ENCODE measurements at places on chromosomes 12 and 14.

GRCh38 chr14:35405304-35405996, 901 bp upstream of the NFKBIA start:
- DNase-seq: no peak

DNA sequence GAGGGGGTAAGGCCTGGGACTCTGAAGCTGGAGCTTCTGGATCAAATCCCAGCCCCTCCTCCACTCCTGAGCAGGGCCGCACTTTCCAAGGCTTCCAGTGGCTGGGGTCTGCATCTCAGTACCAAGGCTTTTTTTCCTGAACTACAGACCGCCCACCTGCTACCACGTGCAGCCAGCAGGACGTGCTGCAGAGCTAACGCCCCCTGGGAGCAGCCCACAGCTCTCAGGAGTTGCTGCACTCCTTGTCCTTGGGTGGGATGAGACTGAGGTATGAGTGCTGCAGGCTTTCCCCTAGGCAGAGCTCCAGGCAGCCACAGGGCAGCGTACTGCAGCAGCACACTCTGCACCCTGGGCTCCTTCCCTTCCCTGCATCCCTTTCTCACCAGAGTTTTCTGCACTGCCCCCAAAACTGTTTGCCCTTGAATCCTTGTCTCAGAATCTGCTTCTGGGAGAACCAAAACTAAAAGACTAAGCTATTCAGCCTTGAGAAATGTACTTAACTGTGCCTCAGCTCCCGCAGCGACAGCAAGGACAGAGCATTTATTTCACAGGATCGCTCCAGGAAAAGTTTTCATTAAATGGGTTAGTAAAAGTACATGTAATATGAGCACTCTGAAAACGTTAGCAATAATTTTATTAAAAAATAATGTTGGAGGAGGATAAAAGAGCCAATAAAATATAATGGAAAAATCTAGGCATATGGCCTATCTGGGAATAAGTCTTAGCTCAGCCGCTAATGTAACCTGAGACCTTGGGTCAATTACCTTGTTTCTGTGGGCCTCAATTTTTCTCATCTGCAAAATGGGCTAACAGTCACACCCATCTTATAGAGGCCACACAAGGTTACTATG, 25.5 kb downstream of the RBM19 start:
- no peak for DNase-seq

DNA sequence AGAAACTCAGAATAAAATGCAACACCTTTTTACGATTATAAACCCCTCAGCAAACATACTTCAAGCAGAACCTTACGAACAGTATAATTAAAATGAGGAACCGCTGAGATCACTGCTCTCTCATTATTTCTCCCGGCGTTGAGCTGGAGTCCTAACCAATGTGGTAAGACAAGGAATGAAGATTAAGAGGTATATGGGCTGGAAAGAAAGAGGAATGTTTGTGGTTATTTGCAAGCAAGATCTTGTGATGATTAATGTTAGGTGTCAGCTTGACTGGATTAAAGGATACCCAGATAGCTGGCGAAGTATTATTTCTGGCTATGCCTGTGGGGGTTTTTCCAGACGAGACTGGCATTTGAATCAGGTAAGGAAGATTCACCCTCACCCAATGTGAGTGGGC, 10.3 kb upstream of the ZNF84 start:
- no peak for DNase-seq

DNA sequence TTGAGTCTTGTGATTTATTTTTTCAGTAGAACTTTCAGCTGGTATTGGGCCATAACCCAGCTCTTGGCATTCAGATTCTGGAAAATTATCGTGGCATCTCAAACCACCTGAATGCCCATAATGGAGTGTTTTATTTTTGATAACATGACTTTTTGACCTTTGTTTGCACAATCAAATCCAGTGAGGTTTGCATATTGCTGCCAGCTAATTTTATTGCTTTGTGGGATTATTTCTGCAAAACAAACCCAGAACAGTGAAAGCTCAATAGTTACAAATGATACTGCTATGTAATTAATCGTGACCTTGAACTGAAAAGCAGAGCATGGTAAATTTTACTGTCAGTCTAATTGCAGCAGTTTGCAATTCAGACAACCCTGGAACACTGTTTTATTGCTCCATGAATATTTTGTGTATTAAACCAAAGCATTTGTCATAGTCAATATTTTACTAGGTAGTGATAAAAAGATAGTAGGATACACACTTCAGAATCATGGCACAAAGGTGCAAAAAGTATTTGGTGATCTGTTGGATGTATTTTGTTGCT, 255.2 kb upstream of the NAV3 start:
- no peak for DNase-seq

GRCh38 chr12:16198884-16199283, 78.6 kb downstream of the SLC15A5 start:
- no peak for DNase-seq

DNA sequence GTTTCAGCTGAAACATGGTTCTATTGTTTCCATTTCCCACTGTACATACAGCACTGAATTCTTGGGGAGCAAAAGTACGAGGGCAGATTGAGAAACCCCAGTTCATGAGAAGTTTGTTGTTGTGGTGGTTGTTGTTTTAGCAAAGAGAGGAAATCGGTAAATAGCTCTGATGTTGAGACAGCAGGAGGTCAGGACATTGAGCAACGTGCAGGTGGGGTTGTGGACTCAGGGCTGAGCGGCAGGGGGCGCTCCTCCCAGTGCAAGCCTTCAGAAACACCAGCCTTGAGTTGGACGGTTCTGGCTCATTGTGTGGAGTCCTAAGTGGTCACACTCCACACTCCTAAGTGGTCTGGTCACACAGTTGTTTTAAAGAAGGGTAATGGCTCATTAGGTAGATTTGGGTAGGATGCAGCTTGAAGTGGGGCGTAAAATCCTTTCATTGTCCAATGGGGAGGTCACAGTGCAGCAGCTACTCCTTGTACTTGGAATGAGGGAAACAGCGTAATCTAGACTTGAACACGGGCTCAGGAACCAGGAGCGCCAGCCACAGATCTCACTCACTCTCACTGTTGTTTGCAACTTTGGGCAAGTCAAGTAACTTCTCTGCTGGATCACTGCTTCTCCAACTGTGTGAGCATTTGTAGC, 14.5 kb upstream of the PWP1 start:
- no peak for DNase-seq

GRCh38 chr14:58987591-58987990, 200.9 kb upstream of the DAAM1 start:
- DNase-seq: no peak

DNA sequence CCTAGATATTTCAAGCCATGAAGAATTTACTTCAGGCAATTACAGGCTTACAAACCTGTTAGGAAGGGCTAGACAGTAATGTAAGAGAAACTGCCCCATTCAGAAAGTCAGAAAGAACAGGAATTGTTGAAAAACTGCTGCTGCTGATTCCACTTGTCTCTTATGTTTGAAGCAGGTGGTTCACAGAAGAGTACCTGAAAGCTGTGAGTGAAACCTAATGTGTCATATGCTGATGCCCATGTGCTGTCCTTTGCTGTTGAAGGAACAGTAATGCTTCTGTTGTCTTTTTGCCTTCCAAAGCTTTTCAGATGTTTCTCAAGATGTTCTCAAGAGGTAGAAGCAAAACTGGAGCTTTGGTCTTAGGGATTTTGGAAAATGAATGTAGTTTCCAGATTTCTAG, 39.0 kb downstream of the MNAT1 start:
- DNase-seq: no peak

- DNase-seq: no peak
These were observed 38.3 kb downstream of the ATF7IP start for GRCh38 chr12:14403711-14404196.

GRCh38 chr12:28570811-28571210, 380.6 kb downstream of the CCDC91 start:
- no peak for DNase-seq

DNA sequence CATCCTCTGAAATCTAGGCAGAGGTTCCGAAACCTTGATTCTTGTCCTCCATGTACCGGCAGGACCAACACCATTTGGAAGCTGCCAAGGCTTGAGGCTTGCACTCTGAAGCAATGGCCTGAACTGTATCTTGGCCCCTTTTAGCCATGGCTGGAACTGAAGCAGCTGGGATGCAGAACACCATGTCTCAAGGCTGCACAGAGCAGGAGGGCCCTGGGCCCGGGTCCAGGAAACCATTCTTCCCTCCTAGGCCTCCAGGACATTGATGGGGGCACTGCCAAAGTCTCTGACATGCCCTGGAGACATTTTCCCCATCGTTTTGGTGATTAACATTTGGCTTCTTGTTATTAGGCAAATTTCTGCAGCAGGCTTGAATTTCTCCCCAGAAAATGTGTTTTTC, 198.7 kb downstream of the EFCAB11 start:
- DNase-seq: no peak

DNA sequence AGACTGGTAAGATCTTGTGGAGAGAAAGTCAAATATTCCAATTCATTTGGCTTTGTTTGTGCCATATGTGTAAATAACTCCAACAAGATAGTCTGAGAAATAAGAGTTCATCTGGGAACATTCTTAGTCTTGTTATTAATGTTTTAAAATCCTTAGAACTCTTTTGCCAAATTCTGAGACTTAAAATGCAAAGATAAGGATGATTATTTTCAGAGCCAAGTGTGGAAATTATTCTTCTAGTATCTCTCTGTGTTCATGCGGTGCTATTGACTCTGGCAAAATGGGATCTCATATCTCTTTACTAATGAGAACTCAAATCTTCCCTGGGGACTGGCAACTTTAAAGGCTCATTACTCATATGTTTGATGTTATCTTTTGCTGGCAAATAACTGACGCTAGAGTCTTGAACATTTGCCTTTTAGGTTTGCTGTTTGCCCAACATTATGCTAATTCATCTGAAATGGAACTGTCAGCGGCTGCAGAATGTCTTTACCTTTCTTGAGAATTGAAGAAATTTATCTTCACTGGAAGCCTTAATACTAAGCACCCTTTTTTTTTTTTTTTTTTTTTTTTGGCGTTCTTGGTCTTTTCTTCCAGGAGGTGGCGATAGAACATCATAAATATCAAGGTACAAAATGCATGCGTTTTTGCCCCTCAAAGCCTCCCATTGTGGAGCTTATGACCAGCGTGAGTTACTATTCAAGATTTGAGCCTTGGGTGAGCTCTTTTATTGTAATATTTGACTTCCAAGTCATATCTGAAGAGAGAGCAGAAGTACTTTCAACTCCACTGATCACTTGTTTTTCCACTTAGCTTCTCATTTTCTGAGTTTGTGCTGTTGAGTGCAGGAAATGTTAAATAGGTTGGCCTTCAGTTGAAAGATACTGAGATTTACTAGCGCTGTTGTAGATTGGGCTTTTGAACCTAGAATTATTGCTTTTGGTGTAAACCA, 86.5 kb downstream of the CAND1 start:
- DNase-seq: no peak

GRCh38 chr12:953776-954175, 4.3 kb upstream of the RAD52 start:
- no peak for DNase-seq

DNA sequence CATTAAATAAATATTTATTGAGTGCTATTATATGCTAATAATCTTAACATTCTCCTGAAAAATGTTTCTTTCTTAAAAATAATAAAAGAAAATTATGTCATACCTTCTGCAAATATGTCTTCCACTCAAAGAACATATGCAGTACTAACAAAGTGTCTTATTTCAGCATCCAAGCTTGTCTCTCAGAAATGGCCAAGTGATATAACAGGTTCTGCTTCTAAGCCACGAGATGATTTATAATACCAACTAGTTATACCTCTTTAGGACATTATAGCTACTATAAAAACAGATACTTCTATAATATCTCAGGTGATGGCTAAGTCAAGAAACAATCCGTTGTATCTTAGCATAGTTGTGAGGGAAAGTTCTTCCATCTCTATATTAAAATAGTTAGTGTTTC, 128.1 kb upstream of the ARID2 start:
- no peak for DNase-seq

- no peak for DNase-seq
These were observed 97.5 kb downstream of the CRACR2A start for GRCh38 chr12:3655328-3655900.

GRCh38 chr14:35963209-35963608, 137.1 kb downstream of the BRMS1L start:
- no peak for DNase-seq

- DNase-seq: no peak
These were observed 108.8 kb downstream of the DAAM1 start for GRCh38 chr14:59297071-59297776.
